ENCODE measurements at places on chromosomes 3 and 15.
A peak's percentile ranks its signal among the peaks of the same experiment; 100 is the strongest.

- DNase-seq, result no peak
Measured at GRCh38 chr3:123547881-123548519, 36.9 kb downstream of the HACD2 start.

- DNase-seq, result no peak
Measured at GRCh38 chr3:99532246-99532645, 106.1 kb upstream of the COL8A1 start.

- no peak for DNase-seq
Measured at GRCh38 chr15:54571576-54571975, 593.3 kb downstream of the UNC13C start.

DNA sequence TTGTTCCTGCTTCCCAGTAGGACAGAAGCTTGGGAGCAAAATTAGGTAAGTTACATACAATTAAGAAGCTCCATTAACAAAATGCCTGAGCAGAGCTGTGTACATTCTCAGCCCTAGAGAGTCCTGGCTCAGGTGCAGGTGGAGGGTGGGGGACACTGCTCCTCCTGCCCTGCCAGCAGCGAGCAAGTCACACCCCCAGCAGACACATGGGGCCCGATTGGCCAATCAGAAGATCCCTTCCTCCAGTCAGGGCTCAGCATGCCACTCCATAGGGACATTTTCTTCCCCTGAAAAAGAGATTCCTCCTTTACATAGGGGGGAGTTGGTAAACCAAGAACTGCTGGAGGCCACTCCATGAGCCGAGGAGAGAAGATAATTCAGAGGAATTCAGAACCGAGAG, 62.1 kb downstream of the PLXNA1 start:
- DNase-seq, result no peak

GRCh38 chr15:72161361-72162132, 36.0 kb downstream of the GRAMD2A start:
- no peak for DNase-seq

- DNase-seq, result no peak
Measured at GRCh38 chr3:188270423-188270972, 116.5 kb downstream of the LPP start.

- no peak for DNase-seq
Measured at GRCh38 chr3:64388886-64389285, 163.6 kb upstream of the PRICKLE2 start.

GRCh38 chr3:132079147-132079546, 44.3 kb upstream of the CPNE4 start:
- no peak for DNase-seq

GRCh38 chr15:74725845-74726773, 781 bp upstream of the CYP1A1 start:
- peak; percentile 31 for DNase-seq

GRCh38 chr15:66959066-66959465, 106.3 kb upstream of the SMAD3 start:
- DNase-seq, result no peak

DNA sequence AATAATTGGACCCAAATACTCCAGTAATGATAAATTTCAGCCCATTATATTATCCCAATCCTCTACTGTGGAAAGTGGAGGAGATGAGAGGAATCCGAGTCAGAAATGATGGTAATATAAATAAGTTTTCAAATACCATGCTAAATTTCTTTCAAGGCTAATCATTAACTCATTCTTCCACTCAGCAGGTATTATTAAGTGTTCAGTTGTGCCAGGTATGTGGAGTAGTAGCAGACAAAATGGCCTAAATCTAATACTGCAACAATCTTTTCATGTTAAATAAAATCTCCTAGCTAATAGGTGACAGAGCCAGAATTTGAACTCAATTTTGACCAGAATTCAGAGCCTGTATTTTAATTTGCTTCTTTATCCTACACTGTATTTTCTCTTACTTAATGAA, 538.6 kb upstream of the ROBO2 start:
- DNase-seq, result no peak

- no peak for DNase-seq
Measured at GRCh38 chr15:78085928-78086327, 6.4 kb upstream of the SH2D7 start.

- no peak for DNase-seq
Measured at GRCh38 chr3:127019449-127019848, 36.5 kb downstream of the PLXNA1 start.

- no peak for DNase-seq
Measured at GRCh38 chr3:83403927-83404326, 1554.9 kb upstream of the CADM2 start.

DNA sequence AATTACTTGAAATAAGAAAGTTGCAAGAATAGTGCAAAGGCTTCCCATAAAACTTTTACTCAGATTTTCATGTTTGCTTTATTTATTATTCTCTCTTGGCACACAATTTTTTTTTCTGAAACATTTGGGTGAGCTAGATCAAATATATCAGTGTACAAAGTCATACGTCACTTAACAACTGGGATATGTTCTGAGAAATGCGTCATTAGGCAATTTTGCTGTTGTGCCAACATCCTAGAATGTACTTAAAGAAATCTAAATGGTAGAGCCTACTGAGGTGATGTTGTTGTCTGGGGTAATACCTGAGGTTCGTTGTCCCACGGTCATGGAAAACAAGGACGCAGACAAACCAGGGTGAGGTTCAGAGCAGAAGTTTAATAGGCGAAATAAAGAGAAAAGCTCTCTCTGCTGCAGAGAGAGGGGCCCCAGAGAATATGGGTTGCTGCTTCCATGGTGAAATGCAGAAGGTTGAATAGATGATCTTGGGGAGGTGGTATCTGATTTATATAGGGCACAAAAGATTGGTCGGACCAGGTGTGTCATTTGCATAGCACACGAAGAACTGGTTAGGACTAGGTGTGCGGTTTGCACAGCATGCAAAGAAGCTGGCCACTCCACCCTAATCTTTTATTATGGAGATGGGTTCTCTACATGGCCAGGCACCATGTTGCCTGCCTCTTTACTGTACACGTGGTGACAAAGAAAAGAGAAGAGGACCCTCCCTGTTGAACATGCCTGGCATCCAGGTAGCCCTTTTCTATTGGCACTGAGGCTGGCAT, 8.8 kb upstream of the GRAMD1C start:
- DNase-seq, result no peak

Data from CD4-positive, alpha-beta T cell treated with Interleukin-12 subunit alpha and Interleukin-12 subunit beta, for 1 hour (primary cell).